ENCODE measurements at places on chromosomes 16 and 17. TPM values are rescaled to one million over a fixed set of nuclear protein-coding genes. Genes with fewer than 3 reads are reported as not detected.

The ASGR1 gene
- total RNA-seq: 0.70 TPM

The SGSM2 gene
- total RNA-seq: 36.7 TPM

The KIF2B gene
- not detected for total RNA-seq

The SKAP1 gene
- total RNA-seq: not detected

The KRT33B gene
- not detected for total RNA-seq

The NAE1 gene
- 73.7 TPM for total RNA-seq

The CCT6B gene
- total RNA-seq: 1.5 TPM

The GNAO1 gene
- 1.2 TPM for total RNA-seq

The SPNS2 gene
- 11.3 TPM for total RNA-seq
